ENCODE measurements at places on chromosomes 5 and 9.

DNA sequence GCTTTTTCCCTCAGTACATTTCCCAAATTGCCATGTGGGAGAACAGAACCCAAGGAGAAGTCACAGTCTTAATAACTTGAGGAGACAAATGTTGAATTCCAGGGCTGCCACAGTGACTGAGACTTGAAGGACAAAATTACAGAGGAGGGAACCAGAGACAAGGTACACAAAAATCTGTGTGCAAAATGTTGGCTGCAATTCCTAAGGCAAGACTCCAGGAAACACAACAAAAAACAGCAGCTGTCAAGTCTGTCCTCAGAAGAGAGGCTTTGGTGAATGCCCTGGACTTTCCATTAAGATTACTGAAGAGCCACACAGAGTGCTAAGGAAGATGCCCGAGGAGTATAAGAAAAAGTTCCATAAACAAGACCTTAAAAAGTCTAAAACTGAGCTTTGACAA, 21.1 kb downstream of the AP3B1 start:
- DNase-seq, result no peak

GRCh38 chr9:130029223-130029973, 13.6 kb downstream of the FNBP1 start:
- DNase-seq, result no peak

- DNase-seq, result no peak
Measured at GRCh38 chr9:126461029-126461428, 134.4 kb downstream of the MVB12B start.

GRCh38 chr9:132168347-132168746, 6.5 kb downstream of the NTNG2 start:
- no peak for DNase-seq

DNA sequence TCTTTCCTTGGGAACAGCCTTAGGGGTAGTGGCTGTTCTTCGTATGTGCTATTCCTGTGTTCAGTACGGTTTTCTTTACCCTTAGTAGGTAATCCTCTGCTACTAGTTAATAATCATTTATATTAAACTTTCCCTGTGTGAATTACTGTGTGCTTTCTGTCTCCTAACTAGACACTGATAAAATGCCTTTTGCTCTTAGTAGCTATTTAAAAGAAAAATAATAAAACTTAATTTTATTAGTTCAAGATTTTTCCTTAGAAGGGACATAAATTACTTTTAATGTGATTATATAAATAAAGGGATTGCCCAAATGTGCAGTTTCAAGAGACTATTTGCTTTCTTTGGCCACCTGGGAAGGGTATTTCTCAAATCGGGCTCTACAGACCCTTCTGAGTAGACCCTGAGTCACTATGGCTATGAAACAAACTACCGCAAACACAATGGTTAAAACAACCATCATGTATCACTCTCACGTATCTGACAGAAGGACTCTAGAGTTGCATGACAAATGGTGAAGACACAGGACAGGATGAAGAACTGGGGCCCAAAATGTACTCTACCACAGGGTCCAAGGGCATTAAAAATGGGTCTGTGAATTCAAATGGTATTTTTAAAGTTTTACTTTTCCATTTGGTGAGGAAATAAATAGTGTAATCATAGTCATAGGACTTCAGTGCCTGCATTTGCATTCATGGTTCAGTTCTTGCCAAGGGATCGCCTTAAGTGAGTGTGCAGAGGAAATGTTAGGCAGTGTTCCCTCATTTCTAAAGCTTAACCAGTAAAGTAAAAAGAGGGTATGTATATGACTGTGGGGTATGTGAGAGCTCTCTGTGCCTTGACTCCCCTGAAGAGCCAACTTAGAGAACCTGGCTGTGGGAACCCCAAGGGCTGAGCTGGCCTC, 97.0 kb downstream of the TSSK1B start:
- no peak for DNase-seq

- no peak for DNase-seq
Measured at GRCh38 chr5:143793249-143793648, 18.7 kb upstream of the HMHB1 start.

- no peak for DNase-seq
Measured at GRCh38 chr9:115292584-115293279, 174.8 kb upstream of the TNC start.

GRCh38 chr5:32329395-32329834, 16.7 kb upstream of the MTMR12 start:
- DNase-seq, result peak; percentile 17

- no peak for DNase-seq
Measured at GRCh38 chr5:58453306-58453705, 6.6 kb downstream of the PLK2 start.

DNA sequence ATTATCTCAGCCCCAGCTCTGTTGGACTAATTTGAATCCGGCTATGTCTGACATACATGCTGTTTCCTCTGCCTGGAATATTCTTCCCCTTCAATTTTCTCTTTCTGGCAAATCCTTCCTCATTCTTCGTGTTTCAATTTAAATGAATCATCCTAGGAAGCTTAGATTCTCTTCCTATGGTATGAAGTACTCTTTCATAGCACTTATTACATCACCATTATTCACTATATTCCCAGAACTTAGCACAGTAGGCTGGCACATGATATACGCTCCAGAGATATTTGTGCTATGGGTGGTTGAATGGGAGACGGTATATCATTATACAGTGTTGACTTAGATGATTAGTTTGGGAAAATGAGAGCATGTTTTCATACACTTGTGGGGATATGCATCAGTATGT, 91.0 kb upstream of the JAK2 start:
- DNase-seq, result no peak

DNA sequence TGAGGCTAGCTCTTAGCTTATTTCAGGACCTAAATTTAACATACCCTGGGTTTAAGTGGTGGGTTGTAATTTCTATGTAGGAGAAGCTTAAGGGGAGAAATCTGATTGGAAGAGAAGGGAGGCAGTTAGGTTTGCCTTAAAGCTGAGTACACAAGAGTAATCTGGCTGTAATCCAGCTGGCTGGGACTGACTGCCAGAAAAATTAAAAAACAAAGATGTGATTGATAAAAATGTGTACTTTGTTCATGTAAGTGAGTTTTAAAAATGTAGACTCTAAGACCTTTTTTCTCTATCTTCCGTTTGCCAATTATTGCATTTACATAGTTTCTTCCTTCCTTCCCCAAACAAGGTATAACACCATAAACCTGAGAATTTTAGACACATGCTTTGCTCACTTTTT, 17.5 kb upstream of the MSMP start:
- no peak for DNase-seq

- DNase-seq, result no peak
Measured at GRCh38 chr5:121285801-121286521, 565.7 kb upstream of the FTMT start.

DNA sequence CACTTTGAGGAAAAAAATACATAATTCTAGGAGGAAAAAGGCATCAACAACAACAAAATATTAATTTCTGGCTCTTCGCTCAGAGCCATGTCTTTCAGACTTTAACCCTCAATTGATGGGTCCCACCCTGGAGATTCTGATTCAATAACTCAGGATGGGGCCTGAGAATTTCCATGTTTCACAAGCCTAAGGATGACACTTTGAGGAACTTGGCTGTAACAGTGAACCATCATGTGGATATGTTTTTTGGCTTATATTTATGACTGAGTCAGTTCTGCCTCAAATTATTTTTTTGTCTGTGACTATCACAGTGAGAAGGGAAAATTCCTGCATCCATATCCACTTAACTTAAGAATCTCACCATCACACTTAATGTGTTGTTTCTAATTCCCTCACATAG, 504.6 kb downstream of the RASEF start:
- no peak for DNase-seq

GRCh38 chr5:132483101-132483500, 7.5 kb downstream of the IRF1 start:
- DNase-seq, result no peak

GRCh38 chr9:74742191-74742790, 145.4 kb downstream of the TRPM6 start:
- DNase-seq, result no peak

- DNase-seq, result no peak
Measured at GRCh38 chr9:127444921-127445850, 6.0 kb downstream of the RPL12 start.

DNA sequence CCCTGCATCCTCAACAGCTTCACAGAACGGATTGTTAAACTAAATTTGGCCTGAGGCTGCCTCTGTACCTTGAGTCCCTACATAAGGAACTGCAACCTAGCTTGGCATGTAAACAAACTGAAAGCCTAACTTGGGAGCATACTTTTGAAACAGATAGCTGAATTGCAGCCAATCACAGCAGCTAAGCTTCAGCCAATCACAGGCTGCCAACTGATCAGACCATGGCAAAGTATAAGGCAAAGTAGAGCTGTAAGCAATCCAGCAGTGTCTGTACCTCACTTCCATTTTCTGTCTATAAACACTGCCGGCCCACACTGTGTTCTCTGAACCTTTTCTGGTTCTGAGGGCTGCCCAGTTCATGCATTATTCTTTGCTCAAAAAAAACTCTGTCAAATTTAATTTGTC, 8.9 kb upstream of the ZNF483 start:
- DNase-seq, result no peak

DNA sequence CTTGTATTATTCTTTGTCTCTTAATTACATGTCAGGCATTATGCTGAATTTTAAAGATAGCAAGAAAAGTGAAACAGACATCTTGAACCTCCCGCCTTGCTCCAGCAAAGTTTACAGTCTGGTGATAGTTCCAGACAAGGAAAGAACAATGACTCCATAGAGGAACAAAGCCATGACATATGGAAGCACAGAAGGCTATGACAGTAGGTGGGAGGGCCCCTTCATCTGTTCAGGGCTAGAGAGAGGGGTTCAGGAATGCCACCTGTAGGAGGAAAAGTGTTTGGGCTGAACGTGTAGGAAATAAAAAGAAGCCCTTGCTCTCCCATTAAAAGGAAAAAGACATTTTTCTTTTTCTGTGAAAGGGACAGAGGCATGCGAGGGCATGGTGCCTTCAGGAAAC, 315.6 kb downstream of the TRIM32 start:
- DNase-seq, result no peak

- DNase-seq, result peak; percentile 82
Measured at GRCh38 chr5:67206929-67207328, 10.3 kb upstream of the CD180 start.

GRCh38 chr9:114790521-114790920, 15.3 kb downstream of the TNFSF15 start:
- no peak for DNase-seq

DNA sequence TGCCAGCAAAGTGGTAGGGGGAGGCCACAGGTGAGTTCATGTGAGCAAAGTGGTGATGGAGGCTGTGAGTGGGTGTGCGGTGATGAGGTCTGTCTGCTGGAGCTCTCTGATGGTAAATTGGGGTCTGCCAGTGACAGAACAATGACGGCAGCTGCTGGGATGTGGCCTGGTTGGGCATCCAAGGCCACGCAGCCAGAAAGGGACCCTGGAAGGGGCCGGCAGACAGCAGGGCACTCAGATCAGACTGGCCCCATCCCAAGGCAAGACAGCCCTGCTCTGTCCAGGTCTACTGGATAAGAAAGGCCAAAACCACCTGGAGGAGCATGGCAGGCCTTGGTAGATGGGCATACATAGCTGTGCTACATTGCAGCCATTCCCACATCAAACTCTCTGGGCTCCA, 412.9 kb upstream of the RGMB start:
- DNase-seq, result no peak

DNA sequence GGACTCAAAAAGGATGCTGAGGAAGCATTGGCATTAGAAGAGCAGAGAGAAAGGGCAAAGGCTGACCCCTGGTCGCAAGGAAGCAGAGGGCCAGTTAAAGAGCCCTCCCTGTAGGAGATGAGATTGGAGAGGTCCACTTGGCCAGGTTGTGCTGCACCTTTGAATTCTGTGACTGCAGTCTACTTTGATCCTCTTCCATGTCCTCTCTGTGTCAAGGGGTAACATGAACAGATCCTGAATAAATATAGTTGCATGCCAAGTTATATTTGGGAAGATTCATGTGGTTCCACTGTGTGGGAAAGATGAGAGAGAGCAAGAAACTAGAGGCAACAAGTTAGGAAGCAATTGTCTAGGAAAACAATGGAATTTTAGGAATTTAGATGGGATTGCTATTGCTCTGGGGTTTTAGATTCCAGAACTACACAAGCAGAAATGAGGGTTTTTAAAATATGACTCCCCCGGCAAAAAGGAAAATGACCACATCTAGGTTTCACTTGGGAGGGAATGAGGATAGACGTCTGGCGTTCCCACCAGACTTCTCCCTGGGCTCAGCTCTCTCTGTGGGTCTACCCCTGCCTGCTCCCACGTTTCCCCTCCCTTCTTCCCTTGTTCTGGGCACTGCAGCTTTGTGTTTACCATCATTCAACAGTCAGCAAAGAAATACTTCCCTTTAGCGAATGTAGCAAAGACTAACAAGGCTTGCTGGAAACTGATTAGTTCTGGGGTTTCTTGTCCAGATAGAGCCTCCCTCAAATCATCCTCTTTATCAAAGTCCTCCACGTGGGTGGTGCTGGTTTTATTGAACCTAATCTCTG, 63.6 kb downstream of the SNX18 start:
- no peak for DNase-seq

DNA sequence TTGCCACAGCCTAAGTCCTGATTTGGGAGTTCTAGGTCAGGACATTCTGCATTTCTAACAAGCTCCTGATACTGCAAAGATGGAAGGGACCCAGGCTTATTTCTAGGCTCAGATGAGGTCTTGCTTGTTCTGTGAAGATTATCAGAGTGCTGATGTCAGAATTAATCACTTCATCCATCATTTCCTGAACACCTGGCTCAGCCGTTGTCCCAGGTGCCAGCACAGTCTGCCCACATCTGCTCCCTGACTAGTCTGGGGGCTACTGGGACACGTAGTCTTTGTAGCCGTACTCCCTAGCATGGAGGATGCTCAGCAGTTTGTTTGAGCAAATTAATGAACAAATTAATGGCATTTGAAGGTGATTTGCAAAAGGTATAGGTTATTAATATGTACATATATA, 17.9 kb upstream of the SPINK4 start:
- no peak for DNase-seq

DNA sequence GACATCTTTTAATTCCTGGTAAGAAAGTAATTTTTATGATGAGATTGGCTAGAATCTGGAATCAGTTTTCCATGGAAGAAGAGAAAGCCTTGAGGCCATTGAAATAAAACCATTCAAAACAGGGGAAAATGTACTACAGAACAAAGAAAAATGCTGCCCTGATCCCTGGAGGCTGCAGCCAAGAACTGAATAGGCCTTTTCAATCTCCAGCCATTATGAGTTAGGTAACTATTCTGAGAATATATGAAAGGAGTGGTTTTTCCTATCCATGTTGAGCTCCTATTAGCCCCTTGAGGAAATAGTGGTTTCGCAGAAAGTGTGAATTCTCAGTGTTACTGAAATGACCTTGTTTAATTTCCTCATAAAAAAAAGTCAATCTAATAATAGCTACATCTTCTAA, 408.5 kb upstream of the GRAMD2B start:
- no peak for DNase-seq

All from stimulated activated CD8-positive, alpha-beta memory T cell treated with anti-CD3 and anti-CD28 coated beads, Interleukin-15, amount 100 ng/mL, for 4 hours (primary cell).